Activated T-helper 1 cell treated with anti-CD3 and anti-CD28 coated beads, Interleukin-12 subunit alpha, Interleukin-12 subunit beta, Interleukin-2, Interleukin-4 antibody, amounts not matched to agents 30 ng/mL and 10 ng/mL and 1 ng/mL, durations not matched to agents 14 hours and 24 hours and 36 hours (primary cell): ENCODE measurements at places on chromosomes 5 and 9. TPM values are rescaled to one million over a fixed set of nuclear protein-coding genes. Genes with fewer than 3 reads are reported as not detected.

The CDH6 gene
- total RNA-seq, result not detected in 2 replicates

The CER1 gene
- total RNA-seq, result not detected in 2 replicates

The BAAT gene
- 0.08 TPM in 1 of 2 replicates, not detected in the other for total RNA-seq

The SMIM3 gene
- total RNA-seq, result 12.8 and 13.4 TPM in 2 replicates

GRCh38 chr5:72325566-72326305 is 5.6 kb downstream of the PTCD2 start:
- DNase-seq, result no peak

DNA sequence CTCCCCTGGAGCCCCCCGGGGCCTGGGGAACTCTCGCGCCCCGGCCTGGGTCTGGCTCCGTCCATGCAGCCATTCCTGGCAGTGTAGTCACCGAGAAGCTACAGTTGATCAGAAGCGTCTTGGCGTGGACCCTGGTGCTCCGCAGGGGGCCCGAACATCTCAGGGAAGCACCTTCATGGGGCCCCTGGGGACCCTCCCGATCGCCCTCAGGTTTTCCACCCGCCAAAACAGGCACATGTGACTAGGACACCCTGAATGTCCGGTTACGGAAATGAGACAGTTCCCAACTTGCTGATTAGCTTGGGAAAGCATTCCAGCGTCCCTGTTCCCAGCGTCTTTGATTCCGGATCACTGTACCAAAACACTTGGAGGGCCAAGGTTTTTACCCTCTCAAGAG is 472 bp downstream of the FBXO4 start:
- DNase-seq, result no peak

DNA sequence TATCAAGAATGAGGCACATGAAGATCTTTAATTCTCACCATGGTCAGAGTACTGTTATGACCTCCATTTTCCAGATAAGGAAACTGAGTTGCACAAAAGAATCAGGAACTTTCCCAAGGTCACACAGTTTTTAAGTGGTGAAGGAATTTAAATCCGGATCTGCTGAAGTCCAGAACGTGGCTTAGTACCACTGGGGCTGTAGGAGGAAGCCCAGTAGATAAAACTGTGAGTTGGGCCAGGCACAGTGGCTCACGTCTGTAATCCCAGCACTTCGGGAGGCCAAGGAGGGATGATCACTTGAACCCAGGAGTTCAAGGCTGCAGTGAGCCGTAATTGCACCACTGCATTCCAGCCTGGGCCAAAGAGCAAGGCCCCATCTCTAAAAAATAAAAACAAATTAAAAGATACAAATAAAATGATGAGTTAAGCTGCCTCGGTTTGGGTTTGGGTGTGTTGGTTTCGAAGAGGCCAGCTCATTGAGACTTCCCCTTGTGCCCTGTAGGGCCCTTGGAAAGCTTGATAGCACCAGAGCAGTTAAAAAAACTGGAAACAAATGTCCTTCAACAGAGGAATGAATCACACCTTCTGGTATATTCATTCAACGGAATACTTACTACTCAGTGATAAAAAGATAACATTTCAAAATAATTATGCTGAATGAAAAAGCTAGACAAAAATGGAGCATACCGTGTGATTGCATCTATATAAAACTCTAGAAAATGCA is 20.1 kb downstream of the ATOX1 start:
- DNase-seq, result no peak

- no peak for DNase-seq
Measured at GRCh38 chr5:144040615-144041305, 129.7 kb downstream of the YIPF5 start.

GRCh38 chr5:106267256-106267655 is 1403.5 kb downstream of the EFNA5 start:
- DNase-seq, result no peak

- no peak for DNase-seq
Measured at GRCh38 chr9:123150708-123151503, 117.4 kb downstream of the GPR21 start.
